ENCODE measurements at places on chromosomes 2 and 18. TPM values are rescaled to one million over a fixed set of nuclear protein-coding genes. Genes with fewer than 3 reads are reported as not detected.
A peak's percentile ranks its signal among the peaks of the same experiment; 100 is the strongest.

GRCh38 chr2:58146707-58147106, 94.4 kb downstream of the FANCL start:
- no peak for DNase-seq

GRCh38 chr2:47190188-47190881, 35.2 kb upstream of the STPG4 start:
- DNase-seq: no peak

- DNase-seq: no peak
Observed at GRCh38 chr2:181374781-181375675, 82.2 kb upstream of the ITGA4 start.

DNA sequence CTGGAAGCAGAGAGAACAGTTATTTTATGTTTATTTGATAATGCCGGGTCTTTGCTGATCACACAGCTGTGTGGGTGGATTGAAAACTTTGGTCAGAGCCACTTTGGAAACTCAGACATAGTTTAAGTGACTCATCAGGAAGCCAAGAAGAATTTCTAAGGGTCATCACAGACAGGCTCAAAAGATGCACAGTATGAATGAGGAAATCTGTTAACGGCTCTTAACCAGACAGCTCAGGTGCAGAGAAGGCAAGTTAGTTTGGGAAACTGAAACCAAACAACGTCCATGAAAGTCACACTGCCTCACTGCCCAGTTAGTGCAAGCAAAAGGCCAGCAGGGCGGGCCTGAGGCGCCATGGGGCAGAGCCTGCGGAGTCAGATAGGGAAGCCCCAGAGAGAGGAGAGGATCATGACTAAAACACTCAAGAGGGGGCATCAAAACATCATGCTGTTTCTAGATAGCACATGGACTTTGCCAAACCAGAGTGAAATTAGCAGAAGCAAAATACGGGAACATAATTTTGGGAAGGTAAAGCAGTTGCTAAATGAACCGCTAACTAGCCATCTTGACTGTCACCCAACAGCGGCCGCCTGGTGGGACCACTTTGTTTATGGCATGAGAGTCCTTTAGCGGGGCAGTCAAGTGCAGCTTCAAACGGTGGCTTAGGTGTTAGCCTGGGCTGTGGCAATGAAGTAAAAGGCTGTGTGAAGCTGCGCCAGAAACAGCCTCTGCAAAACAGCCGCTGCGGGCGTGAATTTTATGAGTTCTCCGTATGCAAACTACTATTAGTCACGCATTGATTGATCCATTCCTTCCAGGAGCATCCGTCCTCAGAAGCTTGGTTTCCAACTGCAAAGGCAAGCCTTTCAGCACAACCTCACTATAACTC, 101.2 kb downstream of the KCTD18 start:
- DNase-seq: no peak

GRCh38 chr2:147468349-147468748, 376.5 kb upstream of the ACVR2A start:
- no peak for DNase-seq

GRCh38 chr18:46677611-46678010, 20.6 kb upstream of the LOXHD1 start:
- DNase-seq: no peak

- no peak for DNase-seq
Observed at GRCh38 chr18:41338341-41338740, 616.7 kb upstream of the PIK3C3 start.

SLC30A3 gene
- 4.3 TPM for total RNA-seq

CCNT2 gene
- total RNA-seq: 42.9 TPM

GRCh38 chr2:231323316-231323715, 72.2 kb upstream of the B3GNT7 start:
- no peak for DNase-seq

GLI2 gene
- total RNA-seq: 0.70 TPM

DNA sequence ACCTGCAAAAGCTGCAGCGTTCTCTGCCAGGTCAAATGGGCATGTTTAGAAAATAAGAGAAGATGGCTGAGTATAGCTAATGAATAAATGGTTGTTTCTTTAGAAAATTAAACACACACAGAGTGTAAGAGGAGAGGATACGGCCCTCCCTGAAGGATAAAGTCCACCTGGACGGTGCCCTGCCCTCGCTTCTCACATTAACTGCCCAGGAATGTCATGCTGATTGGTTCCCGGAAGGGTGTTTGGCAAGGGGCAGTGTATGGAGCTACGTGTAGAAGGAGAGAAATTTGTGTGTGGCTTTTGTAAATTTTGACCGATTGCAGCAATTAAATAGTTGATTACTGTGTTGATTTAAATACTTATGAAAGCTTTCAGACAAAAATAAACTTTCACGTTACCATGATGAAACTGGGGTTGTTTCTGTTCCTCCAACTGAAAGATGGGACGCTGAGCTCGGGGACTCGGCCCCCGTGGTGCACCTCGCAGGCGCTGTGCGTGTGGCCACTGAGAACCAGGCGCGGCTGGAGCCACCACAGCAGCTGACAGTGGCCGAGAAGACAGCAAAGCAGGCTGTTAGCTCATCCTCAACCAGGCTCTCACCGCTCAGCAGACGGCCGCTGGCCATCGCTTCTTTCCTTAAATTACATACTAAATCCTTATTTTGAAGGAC, 22.7 kb downstream of the MPPE1 start:
- peak; percentile 54 for DNase-seq

GRCh38 chr2:96163768-96164429, 18.7 kb upstream of the DUSP2 start:
- DNase-seq: no peak

DNA sequence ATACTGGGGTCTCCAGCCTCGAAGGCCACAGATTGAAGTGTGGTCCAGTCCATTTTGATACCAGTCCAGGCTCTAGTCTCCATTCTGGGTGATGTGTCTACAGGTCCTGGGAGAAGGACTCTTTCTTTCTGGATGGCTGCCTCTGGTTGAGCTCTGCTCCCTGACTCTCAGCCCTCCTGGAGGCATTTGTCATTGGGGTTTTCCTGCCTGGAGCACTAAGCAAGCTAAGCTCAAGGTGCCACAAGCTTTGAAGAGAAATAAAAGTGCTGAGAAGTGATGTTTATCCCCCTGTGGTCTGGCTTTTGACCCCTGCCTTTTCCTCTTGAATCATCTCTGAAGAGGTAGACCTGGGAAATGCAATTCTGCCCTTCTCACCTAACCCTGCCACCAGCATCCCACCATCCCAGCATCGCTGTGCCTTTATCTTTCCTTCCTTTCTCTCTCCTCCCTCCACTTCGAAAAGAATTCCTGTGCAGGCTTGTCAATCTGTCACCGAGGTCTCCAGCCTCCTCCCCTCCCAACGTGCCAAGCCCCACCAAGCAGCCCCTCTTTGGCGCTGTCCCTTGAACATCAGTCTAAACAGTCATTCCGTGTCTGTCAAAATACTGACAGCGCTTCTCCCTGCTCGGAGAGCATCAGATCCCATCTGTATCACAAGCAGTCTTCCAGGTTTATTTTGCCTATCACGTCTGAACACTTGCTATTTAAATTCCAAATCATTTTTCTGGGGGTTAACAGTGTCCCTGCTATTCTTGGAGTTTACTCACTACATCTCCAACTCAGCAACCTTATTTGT, 334.6 kb upstream of the SLC14A2 start:
- no peak for DNase-seq

SCN3A gene
- total RNA-seq: not detected

CNNM4 gene
- 23.2 TPM for total RNA-seq

DNA sequence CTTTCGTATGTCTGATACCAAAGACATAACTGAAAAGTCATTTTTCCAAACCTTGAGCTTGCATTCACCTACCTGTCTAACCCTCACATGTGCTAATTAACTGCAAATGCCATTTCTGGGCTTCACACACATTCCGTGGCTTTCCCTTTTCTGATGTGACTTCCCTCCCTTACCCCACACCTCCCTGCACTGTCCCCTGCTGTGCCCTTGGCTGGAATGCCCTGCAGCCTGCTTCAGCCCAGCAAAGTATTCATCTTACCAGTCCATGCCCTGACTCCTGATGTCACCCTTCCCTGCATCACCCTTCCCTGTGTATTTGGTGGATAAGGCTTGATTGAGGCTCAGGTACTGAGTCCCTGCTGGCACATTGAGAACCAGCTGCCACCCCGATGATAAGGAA, 12.2 kb downstream of the RETSAT start:
- no peak for DNase-seq

UGT1A10 gene
- 1.0 TPM for total RNA-seq

DNA sequence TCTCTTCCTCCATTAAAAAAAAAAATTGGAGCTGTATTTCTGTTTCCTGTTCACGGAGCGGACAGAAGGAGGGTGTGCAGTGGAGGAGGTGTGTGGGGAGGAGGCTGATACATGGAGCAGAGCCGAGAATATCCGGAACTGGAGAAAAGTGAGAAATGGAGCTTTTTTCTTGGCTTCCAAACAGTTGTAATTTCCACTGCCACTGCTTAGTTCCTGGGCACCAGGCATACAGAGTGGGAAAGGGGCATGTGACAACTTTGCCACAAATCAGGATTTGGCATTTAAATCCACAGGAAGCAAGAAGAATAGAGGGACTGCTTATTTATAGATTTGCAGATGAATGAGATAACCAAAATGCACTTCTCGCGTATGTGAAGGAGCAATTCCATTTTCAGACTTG, 71.2 kb downstream of the BCL11A start:
- DNase-seq: no peak

DNA sequence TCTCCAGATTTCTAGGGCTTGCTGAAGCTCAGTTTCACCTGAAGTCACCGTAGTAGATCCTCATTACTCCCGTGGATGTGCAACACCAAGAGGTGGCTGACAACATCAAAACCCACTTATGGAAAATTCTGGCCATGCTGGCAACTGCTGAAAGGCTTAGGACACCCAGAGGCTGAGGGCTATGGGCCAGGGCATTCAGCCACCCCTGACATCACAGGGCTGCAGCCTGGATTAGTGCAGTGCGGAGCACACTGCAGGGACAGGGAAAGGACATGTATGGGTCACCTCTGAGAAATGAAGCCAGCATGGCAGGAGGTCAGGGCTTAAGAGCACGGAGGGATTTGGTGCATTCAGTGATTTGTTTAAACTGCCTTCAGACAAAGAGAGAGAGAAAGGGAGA, 300.6 kb downstream of the TDRD15 start:
- no peak for DNase-seq

DNA sequence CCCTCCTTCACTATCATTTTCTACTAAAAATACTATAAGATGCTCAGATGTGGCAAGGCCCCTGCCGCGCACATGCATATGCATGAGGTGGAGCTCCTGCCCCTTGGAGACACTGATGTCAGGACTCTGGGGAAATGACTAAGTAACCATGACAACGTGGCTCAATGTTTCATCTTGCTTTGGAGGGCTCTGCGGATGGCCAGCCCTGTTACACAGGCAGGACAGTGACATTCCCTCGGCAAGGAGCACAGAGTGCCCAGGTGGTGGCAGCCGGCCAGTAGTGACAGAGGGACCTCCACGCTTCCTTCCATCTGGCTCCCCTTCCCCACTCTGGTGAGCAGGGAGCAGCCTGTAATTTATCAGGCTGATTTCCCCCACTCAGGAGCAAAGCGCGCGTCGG, 364.1 kb downstream of the SS18 start:
- no peak for DNase-seq

PIEZO2 gene
- total RNA-seq: 0.11 TPM

- no peak for DNase-seq
Observed at GRCh38 chr2:41719756-41720155, 328.1 kb upstream of the PKDCC start.

DNA sequence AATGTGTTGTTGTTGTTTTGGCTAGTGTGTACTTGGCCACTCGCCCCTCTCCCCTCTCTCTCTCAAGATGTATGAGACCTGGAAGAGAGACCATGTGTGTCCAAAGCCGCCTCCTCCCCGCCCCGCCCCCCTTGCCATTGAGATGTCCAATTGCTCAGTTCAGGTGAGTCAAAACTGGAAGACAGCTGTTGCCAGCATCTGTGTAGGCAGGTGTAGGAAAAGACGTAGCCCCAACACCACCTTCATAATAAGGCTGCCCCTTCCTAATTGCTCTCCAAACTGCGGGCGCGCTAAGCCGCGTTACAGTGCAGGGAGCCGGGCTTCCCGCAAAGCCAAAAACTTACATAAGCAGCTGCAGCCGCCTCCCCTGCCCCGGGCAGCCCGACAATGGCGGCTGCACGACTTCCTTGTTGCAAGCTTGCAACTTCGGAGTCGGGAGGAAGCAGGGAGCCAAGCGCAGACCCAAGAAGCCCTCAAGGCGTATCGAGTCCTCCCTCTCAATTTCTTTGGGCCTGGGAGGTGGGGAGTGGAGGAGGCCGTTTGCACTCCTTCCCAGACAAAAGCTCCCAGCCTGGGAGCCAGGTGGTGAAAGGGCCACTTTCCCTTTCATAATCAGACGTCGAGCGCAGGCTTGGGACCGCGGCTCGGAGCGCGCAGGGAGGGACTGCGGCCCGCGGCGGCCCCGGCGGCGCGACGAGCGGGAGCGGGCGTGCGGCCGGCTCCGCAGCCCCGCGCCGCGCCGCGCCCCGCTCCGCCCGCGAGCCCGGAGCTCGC, 882 bp downstream of the ZBTB14 start:
- peak; percentile 62 for DNase-seq

MAP3K19 gene
- total RNA-seq: not detected

OSR1 gene
- 3.0 TPM for total RNA-seq

- no peak for DNase-seq
Observed at GRCh38 chr2:65340898-65341681, 91.3 kb downstream of the SPRED2 start.

IL1RL1 gene
- total RNA-seq: not detected

CD207 gene
- 0.16 TPM for total RNA-seq

- no peak for DNase-seq
Observed at GRCh38 chr2:29841386-29842004, 79.9 kb downstream of the ALK start.

GRCh38 chr2:204172145-204172600, 235.6 kb downstream of the ICOS start:
- no peak for DNase-seq

- no peak for DNase-seq
Observed at GRCh38 chr18:65659912-65660311, 90.9 kb upstream of the CDH7 start.

GRCh38 chr18:23882616-23883276, 131.8 kb upstream of the TTC39C start:
- DNase-seq: no peak

- DNase-seq: no peak
Observed at GRCh38 chr2:182393270-182393760, 33.5 kb downstream of the PDE1A start.

DNA sequence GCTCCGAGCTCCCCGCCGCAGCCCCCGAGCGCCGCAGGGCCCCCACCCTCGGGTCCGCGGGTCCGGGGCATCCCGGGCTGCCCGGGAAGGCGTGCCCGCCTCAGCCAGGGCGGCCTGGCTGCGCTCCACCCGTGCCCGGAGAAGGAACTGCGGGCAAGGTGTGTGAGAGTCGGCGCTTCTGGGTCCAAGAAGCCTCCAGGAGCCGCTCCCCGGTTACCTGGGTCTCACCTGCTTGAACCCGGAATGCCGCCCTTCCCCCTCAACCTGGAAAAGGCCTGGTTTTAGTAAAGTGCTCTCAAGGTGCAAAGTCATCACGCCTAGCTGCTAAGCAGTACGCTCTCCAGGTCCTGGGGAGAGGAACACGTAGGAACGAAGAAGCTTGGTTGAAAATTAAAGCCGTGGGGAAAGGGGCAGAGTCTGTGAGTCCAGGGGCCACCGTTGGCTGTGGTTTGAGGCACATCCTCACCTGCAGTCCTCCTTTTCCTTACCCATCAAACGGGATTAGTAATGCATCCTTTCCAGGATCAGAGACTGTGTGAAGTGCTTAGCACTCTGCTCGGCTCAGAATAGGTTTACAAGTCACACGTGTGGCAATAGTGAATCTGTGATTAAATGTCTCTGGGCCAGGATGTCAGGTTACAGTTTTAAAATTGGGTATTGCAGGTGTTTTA, 1.2 kb downstream of the ASAP2 start:
- peak; percentile 53 for DNase-seq

GRCh38 chr2:23411752-23412431, 26.9 kb downstream of the KLHL29 start:
- no peak for DNase-seq
